ENCODE measurements at places on chromosomes 12 and 14.

GRCh38 chr12:89551747-89552146, 25.9 kb upstream of the POC1B start:
- DNase-seq = no peak

DNA sequence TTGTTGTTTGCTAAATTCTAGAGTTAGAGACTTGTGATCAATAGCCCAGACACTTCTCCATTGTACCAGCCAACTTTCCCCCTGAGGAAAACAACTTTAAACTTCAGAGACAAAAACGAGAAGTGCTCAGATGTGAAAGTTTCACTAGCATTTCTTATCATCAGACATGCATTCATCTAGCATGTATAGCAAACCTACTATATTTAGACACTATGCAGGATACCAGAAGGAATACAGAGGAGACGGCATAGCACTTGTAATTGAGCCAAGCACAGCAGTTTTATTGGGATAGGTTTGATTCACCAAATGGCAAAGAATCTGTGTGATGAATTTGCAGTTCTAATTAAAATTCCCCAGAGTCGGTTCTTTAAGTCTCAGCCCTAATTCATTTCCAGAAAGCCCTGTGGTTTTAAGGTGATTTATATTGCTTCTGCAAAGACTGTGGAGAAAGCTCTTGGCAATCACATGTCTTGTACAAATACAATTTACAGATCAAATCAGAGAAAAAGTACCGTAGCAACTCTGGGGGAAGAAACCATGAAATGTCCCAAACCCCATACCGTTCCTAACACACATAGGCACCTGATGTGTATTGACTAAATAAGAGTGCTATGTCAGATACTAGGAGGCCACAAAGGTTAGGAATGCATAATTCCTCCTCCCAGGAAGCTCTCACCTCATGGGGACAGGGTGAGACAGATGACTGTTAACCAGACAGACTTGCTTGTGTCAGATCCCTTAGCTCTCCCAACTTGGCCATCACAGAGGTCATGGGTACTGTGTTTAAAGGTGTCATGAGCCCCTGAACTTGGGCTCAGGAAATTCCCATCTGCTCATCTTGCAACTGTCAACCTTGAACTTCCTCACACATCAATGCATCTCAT, 69.6 kb upstream of the KRAS start:
- DNase-seq = no peak

DNA sequence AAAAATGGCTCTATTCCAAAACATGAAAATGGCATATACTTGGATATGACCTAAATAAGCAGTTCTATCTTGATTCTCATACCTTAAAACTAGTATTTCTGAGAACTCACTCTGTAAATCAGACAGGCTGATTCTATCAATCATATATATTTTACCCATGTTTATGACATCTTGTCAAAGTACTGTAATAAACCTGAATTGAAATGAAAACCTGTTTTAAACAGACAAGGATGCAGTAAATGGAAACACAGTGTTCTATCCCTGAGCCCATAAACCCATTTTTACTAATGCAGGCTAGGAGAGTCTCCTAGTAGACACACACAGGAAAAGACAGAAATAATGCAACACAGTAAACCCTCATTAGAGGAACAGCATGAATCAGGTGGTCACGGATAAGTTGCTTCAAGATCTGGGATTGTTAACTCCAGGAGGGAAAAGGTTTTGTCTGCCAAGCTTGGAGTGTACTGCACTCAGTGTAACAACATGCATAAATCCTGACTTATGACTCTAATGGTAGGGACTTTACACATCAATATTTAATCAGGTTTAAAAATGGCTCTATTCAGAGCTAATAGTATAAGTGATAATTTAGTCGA, 93.6 kb upstream of the CPNE8 start:
- DNase-seq = no peak

- no peak for DNase-seq
Observed at GRCh38 chr14:50343434-50343833, 31.3 kb downstream of the DMAC2L start.

- no peak for DNase-seq
Observed at GRCh38 chr14:47277703-47278102, 397.7 kb downstream of the MDGA2 start.

DNA sequence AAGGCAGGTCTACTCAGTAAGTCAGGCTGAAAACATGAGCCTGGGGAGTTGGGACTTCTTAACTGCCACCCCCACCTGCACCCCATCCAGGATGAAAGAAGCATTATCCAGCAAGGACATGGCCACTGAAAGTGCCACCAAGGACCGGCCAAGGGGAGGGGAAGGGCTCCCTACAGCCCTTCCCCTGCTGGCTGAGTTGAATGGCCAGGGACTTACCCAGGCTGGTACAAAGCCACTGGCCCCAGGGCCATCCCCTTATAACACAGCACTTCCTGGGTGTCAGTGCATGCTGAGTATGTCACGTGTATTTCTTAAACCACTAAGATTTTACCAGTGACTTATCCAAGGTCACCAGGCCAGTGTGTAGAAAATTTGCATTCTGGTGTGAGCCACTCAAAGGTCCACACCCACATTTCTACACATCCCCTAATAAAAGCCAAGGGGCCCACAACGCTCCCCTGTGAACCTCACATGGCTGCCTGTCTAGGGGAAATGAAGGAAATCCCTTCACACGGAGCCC, 29.3 kb upstream of the ZFP36L1 start:
- DNase-seq = peak; percentile 52

GRCh38 chr12:93081810-93082165, 152.7 kb upstream of the EEA1 start:
- no peak for DNase-seq

Measured in RWPE2 (cell line).